Vagina (tissue), 2 donors: ENCODE measurements at places on chromosomes 7 and 10.

- DNase-seq = no peak
These were observed 17.4 kb downstream of the BNIP3 start for GRCh38 chr10:131964298-131964697.

DNA sequence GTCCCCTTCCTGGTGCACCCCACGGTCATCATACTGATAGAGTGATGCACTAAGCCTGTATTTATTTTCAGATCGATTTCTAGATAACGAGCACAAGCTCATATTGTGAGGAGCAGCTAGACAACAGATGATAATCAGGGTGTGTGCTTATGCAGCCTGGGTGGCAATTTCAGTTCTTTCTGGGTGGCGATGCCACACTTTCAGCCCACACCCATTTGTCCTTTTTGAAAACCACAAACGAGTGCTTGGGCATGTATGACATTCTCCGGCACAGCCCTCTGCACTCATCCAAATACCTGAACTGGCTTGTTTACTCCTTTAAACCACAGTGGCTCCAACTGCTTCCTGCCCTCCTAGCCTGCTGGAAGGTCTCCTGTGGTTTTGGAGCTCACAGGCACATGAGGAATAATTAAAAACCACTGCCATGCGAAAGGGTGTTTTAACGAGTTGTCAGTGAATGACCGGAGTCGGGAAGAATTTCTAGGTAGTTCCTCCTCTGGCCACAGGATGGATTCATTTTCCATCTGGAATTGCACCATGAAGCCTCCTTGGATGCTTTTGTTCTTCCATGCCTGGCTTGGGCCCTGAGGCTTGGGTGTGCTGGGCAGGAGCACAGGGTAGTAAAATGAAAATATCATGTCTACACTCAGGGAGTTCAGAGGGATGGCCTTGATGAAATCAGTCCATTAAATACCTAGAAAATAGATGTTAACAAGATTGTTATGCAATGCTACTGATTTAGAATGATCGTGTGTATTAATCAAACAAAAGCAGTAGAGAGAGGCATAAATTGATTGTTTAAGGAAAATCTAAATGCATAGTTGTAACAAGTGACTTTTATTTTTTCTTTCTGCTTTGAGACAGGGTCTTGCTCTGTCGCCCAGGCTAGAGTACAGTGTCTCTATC is 52.4 kb upstream of the ITGB1 start:
- DNase-seq = no peak

- DNase-seq = no peak
These were observed 94.0 kb upstream of the STEAP1B start for GRCh38 chr7:22594020-22594419.

DNA sequence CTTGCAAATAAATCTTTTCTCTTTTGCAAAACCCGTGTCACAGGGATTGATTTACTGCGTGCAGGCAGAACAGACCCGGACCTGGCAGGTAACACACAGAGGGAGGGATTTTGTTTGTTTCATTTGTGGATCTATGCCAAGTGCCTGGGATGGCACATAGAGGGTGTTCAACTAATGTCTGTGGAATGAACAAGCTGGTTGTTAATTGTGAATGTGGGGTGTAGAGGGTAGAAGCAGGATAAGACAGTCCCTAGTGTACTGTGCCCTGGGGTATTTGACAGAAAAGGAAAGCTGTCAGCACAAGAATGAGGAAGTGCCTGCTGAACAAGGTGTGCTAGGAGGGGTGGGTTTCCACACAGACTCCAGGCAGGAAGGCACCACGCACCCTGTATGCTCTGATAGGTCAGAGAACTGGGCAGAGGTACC is 331.8 kb downstream of the CALN1 start:
- DNase-seq = no peak

DNA sequence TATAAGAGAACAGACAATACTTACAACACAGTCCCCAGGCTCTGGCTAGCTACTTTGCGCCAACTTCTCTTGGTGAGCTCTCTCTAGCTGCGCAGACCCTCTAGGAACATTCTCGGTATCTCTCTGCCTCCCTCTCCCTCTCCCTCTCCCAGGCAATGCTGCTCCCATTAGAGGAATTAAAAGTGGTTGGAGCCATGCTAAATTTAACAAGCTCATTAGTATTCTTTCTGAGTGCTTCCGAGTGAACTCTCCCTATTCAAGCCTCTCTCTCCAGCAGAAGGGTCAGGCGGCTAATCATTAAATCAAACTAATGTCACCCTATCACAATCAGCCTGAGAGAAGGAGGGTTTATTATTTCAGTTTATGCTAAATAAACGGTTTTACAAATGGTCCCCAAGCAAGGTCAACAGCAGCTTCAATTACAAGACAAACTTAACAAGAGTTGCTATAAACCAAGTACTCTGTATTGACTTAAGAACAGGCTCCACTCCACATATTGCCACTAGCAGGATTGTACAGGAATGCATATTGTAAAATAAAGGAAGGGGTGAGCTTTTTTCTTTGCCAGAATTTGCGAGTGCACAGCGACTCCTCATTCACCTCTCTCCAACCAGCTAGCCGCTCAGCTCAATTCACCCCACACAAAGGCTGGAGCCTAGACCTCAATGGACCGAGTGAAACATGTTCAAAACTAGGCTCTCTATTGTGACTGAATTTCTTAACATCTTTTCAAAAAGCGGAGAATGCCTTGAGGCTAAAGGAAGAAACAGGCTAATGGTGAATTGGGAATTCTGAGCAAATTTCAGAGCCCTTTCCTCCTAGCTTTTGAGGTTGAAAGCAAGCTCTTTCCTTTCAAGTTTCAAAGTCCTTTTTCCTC is 84.4 kb downstream of the GLI3 start:
- no peak for DNase-seq

DNA sequence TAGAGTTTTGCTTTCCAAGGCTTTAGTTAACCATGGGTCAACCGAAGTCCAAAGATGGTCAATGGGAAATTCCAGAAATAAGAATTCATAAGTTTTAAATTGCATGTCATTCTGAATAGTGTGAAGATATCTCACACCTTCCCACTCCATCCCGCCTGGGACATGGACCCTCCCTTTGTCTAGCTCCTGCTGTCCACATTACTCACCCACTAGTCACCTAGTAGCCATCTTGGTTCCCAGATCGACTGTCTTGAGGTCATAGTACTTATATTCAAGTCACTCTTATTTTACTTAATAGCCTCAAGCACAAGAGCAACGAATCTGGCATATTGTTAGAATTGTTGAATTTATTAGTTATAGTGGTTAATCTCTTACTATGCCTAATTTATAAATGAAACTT is 366.6 kb downstream of the PRPF18 start:
- no peak for DNase-seq

GRCh38 chr10:15348579-15348978 is 22.5 kb downstream of the FAM171A1 start:
- no peak for DNase-seq

- DNase-seq = no peak
These were observed 1.7 kb upstream of the CTNNA3 start for GRCh38 chr10:67697724-67698131.

DNA sequence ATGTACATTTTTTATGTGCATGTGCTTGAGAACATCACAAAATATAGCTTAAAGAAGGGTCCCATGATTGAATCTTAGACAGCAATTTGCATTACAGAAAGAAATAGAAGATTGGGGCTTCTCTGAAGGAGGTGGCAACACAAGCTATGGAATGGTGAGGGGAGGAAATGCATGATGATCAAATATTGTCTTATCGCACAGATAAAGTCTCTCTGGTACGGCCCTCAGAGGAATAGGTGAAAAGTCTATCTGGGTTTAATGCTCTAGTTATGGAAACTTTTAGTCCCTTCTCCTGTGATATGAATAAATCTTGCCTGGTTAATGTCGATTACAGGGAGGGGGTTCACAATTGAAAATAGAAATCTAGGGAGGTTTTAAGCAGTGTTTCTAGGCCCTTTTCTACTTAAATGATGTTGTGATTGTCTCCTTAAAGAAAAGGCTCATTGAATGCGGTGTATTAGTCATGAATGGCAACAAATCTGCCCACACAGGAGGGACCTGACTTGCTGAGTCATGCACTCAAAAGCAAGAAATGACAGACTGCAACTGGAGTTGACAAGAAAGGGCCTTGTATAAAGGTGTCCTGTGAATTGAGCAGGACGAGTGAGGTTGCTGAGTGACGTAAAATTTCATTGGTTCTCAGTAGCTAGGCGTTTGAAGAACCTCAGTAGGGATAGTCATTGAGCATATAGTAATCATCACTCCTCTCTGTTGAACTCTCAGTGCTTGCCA is 133.4 kb upstream of the CSTF2T start:
- no peak for DNase-seq

- no peak for DNase-seq
These were observed 72.1 kb upstream of the CDK1 start for GRCh38 chr10:60706146-60706545.

GRCh38 chr7:18555968-18556367 is 60.4 kb downstream of the HDAC9 start:
- DNase-seq = no peak

GRCh38 chr10:76435157-76435556 is 1003.7 kb downstream of the LRMDA start:
- DNase-seq = no peak

GRCh38 chr10:112851181-112851580 is 98.9 kb upstream of the TCF7L2 start:
- DNase-seq = no peak

- DNase-seq = no peak
These were observed 56.1 kb upstream of the TRUB1 start for GRCh38 chr10:114881901-114882300.
